CD4-positive, alpha-beta memory T cell (primary cell): ENCODE measurements at places on chromosomes 5 and 9.

DNA sequence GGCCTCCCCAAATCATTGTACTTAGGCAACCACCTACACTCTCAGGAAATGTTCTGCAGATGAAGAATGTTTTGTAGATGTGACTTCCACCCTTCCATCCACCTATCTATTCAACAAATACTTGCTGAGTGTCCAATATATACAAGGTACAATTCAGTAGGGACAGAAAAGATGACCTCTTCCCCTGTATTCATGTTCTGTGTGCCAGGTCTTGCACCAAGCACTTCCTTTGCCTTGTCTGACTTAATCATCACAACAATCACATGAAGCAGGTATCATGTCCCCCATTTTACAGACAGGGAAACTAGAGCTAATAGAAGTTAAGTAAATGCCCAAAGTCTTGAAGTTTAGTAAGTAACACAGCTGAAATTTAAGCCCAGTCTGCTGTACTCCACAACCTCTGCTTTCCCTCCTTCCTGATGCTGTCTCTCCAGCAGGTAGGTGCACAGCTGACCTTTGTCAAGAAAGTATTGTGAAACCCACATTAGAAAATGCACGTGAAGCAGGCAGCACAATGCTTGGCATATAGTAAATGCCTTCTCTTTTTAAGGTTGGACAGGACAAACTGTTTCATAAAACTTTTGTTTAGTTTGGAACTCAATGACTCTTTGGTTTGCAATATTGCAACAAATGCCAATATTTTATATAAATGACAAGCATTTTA is 296.5 kb downstream of the DEPDC1B start:
- DNase-seq: no peak

GRCh38 chr9:20243841-20244240 is 378.5 kb downstream of the MLLT3 start:
- no peak for DNase-seq

- DNase-seq: no peak
Observed at GRCh38 chr5:123217173-123217572, 128.1 kb downstream of the PRDM6 start.

GRCh38 chr5:122350496-122350895 is 38.5 kb downstream of the SNCAIP start:
- DNase-seq: no peak

- DNase-seq: no peak
Observed at GRCh38 chr9:129441852-129442251, 179.0 kb downstream of the C9orf50 start.

DNA sequence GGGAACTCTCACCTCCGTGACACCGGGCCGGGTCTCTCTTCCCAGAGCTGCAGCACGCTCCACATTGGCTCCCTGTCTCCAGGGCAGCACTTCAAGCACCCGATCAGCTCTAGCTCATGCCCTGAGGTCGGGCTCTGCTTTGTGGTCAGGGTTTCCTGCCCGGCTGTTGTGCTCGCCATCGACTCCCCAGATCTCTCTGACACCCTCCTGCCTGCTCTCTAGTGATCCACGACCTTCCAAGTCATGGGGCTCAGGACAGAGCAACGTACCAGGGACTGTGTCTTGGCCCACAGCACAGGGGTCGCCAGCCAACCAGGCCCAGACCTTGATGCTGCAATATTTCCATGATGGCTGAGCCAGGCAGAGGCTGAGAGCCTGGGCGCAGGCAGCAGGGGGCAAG is 45.1 kb downstream of the PRRT1B start:
- DNase-seq: peak; percentile 15

DNA sequence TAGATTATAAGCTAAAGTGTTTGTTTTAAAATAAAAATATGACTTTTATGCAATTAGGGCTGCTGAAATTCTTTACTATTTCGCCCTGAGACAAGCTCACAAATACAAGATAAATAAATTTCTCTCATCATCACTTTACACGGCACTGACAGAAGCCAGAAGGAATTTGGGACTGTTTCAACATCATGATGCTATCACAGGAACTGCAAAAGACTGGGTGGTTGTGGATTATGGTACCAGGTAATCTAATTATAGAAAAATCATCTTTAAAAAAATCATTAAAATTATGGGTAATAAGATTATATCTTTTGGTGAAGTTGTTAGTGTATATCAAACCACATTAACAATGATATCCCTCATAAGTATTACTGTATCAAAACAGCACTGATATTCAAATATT is 95.0 kb downstream of the MAN2A1 start:
- no peak for DNase-seq

- no peak for DNase-seq
Observed at GRCh38 chr9:18936094-18936871, 96.7 kb downstream of the SAXO1 start.

GRCh38 chr5:135718151-135718550 is 116.3 kb upstream of the SLC25A48 start:
- DNase-seq: no peak

DNA sequence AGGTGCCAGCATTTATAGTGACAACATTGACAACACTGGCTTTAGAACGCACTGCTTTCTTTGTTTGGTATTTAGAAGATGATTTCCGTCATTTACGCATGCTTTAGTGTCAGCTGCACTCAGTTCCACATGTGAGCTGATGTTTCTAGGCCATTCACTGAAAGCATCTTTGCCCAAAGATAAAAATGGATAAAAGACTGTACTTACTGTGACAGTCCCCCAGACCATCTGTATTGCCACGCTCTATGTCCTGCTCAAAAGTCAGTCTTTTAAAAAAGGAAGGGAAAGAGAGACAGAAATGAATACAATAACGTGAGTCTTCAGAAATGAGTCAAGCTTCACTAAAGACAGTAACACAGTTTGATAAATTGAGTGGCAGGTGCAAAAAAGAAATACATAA is 99.3 kb downstream of the SEMA6A start:
- DNase-seq: no peak

GRCh38 chr9:21958833-21959232 is 35.4 kb downstream of the CDKN2A start:
- DNase-seq: no peak

- DNase-seq: no peak
Observed at GRCh38 chr9:22118810-22119521, 109.9 kb upstream of the CDKN2B start.

DNA sequence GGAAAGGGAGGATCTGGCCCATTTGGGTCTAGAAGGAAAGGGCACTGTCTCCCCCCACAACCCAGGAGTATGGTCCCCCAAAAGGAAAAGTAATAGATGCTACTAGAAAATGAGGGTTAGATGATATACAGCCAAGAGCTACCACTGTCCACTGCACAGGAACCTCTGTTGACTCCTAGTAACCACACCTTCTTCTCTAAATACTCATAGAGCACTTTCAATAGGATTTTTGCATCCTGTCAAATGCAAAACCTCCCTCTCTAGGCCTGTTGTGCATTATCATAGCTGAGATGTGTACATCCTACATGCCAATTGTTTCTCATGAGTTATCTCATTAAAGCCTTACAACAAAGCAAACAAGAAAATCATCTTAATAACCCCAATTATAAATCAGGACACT is 66.8 kb downstream of the THBS4 start:
- no peak for DNase-seq

GRCh38 chr5:53403758-53404157 is 76.7 kb upstream of the FST start:
- DNase-seq: no peak

GRCh38 chr5:15757103-15757502 is 257.1 kb downstream of the FBXL7 start:
- DNase-seq: no peak

DNA sequence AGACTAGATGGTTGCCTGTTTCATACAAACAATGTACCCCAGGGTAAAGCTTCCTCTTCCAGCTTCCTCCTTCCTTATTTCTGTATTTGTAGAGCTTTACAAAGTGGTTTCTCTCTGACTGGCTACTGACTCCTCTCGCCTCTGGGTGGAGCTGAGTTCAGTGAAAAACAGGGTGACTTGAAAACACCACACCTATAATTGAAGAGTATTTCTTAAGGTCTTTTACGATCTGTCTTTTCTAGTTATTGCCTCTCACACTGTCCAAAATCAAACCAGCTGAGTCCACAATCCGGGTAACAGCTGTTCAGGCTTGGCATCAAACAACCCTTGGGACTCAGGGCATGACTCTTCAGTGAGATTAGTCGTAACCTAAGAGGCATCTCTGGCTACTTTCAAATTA is 200.4 kb downstream of the ARRDC3 start:
- DNase-seq: no peak

DNA sequence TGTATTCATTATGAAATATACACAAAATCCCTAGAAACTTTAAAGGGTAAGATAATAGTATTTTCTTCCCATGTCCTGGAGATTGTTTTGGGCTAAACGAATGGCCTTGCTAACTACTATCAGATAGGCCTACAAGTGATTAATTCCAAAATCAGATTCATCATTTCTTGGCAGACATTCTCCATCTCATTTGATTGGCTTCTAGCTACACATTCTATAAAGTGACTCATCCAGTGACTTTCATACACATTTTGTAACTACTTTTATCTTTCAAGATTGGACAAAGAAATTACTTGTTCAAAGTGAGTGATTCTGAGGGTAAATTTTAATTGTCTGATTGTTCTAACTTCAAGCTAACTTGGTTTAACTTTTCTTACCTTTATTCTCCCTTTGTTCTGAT is 93.3 kb downstream of the RAPGEF6 start:
- DNase-seq: no peak
